Amygdala (tissue), 56 donors: ENCODE measurements at places on chromosomes 7 and 10.

GRCh38 chr7:105596866-105597265 is 15.6 kb upstream of the EFCAB10 start:
- no peak for DNase-seq

GRCh38 chr7:127413962-127414361 is 21.5 kb upstream of the ZNF800 start:
- no peak for DNase-seq

DNA sequence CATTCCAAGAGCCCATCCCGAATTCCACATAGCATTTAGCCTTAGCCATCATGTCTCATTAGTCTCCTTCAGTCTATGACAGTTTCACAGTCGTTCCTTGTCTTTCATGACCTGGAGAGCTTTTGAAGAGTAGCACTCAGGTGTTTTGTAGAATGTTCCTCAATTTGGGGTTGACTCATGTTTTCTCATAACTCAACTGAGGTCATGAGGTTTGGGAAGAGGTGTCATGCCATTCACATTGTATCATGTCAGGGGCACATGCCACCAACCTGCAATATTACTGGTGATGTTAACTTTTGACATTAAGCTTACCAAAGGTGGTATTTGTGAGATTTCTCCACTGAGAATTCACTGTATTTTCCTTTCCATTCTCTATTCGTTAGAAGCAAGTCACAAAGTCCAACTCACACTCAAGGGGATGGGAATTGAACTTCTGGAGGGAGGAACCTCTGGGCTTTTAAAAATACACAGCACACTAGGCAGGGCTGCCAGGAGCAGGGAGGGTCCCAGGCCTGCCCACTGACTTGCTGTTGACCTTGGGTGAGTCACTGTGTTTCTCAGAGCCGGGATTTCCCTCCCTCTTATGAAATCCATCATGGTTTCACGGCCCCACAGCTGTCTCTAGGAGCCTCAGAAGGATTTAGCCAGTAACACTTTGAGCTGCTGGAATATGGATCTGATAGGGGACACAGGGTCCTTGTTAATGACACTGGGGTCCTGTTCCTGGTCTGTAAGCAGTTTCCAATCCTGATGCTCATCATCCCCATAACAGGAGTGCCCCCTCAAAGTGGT is 74.4 kb upstream of the TCF7L2 start:
- no peak for DNase-seq

GRCh38 chr10:91164520-91165065 is 55.9 kb upstream of the PCGF5 start:
- no peak for DNase-seq

DNA sequence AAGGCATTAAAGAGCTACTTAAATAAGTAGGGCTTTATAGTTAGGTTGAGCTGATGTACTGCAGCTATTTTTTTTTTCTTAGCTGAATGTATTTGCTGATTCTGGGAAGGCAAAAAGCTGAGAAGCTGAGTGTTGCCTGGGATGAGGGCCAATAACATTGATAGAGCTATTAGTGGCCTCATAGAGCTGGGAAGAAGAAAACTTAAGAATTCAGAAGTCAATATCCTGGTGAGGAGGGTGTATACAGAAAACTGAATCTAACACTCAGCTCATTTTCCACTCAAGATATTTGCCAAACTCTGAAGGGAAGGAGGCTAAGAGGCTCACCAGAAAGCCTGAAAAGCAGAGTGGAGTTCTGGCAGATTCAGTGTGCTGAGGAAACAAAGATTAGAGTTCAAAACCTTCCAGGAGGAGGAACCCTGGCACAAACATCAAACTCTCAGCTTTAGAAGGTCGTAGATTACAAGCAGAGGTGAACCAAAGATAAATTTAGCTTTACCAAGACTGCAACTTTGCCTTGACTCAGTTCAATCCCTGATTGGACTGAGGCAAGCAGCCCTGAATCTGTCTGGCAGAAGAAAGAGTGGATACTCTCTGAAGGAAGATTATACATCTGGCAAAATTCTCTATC is 11.3 kb downstream of the PPP1R3C start:
- DNase-seq, result no peak

GRCh38 chr7:41822259-41822817 is 119.4 kb upstream of the INHBA start:
- DNase-seq, result no peak

DNA sequence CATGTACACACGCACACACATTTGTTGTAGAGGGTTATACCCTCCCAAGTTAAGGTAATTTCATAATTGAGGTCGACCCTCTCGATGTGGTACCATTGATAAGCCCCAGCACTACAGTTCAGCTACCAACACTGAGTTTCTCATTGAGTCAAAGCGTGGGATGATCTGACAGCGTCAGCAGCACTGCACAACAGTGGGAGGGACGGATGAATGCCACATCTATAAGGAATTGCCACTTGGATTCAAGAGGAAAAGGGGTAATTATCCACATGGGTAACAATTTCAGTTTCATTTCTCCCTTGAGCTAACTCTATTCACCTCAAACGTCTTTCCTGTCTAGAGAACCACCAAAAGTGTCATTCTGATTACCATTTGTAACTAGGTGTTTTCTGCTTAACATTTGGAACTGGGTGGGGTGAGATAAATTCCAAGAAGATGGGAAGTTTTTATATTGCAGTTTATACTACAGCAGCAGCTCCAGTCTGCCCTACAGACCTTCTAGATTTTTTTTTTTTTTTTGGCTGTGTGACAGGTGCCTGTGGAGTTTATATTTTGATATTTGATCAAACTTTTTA is 342.9 kb downstream of the AUTS2 start:
- no peak for DNase-seq

DNA sequence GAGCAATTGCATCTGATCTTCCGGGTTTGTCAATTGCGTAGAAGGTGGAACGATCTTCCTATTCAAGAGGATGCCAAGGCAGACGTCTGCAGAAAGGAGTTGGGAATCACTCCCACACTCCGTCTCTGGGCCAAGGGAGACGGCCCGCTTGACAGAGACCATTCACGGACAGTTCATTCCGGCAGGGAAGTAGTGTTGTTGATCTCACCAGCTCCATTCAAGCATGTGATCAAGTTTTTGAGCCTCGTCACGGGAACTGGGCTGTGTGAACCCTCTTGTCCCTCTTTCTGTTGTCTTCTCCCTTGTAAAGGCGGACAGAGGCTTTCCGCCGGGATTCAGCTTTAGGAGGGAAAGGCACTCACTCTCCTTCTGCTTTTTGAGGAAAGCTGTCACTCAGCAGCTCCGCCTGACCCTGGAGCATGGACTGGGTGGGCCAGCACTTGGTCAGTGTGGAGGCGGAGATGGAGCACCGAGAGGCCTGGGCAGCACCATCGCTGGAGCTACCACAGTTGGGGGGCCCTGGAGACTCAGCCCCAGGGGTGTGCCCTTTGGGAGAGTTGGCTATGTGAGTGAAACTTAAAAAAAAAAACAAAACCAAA is 44.9 kb downstream of the SPDYE5 start:
- no peak for DNase-seq

- DNase-seq, result no peak
Measured at GRCh38 chr7:19066170-19066569, 51.3 kb downstream of the TWIST1 start.

DNA sequence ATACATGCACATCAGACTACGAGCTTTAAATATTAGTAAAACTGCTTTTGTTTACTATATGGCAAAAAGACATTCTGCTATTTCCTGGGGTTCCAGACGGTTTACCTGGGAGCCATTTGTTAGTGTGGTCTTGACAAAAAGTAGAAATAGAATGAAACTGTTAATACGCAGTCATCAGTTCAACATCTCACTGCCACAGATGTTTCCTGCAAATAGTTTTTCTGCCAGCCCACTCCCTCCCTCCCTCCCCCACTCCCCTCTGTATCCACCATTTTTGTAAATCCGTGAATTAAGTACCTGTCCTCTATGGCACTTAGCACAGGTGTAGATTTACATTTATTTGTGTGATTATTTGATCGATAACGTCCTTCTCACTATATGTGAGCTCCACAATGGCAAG is 74.6 kb upstream of the TPK1 start:
- no peak for DNase-seq

DNA sequence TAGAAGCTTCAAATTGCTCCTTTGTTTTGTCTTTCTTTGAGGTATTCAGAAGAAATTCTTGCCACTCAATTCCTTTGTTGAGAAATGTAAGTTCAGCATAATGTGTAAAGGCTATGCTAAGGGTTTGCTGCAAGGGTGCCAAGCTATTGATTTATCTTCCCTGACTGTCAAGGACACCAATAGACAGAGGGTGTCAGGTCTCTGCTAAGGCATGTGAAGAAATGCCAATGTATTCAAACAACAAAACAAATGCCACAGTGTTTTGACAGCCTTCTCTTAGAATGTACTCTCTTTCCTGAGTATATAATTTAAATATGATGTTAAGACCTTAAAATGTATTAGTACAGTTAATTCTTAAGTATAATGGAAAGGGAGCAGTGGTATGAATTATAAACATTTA is 62.4 kb downstream of the LRGUK start:
- DNase-seq, result no peak

DNA sequence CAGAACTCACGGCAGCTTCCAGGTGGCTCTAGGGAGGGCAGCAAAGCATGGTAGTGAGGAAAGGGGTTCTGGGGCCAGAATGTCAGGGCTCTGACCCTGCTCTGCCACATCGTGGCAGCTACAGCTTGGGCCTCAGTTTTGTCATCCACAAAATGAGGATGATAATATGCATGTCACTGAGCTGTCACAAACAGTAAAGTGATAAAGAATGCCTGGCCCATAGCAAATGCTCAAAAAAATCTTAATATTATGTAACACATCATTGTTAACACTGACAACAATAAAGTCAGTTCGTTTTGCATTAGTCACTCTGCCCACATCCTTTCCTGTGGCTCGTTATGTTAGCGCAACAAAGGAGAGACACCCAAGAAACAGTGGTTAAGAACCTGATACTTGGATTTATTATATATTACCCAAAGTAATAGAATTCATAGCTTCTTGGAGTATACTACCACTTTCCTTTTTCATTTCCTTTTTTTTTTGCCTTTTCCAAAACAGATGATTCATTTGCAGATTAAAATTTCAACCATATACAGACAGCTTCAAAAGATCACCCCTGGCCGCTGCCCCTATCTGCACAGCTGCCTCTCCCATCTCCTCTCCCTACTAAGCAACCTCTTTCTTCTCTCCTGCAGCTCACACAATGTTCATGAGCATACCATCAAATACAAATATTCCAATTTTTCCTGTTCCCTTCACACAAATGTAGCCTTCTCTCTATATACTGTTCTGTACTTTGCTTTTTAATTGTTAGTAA is 45.5 kb upstream of the DDC start:
- no peak for DNase-seq

GRCh38 chr10:132848951-132849545 is 63.1 kb upstream of the NKX6-2 start:
- DNase-seq, result no peak

- no peak for DNase-seq
Measured at GRCh38 chr10:121974019-121974534, 940 bp downstream of the NSMCE4A start.

DNA sequence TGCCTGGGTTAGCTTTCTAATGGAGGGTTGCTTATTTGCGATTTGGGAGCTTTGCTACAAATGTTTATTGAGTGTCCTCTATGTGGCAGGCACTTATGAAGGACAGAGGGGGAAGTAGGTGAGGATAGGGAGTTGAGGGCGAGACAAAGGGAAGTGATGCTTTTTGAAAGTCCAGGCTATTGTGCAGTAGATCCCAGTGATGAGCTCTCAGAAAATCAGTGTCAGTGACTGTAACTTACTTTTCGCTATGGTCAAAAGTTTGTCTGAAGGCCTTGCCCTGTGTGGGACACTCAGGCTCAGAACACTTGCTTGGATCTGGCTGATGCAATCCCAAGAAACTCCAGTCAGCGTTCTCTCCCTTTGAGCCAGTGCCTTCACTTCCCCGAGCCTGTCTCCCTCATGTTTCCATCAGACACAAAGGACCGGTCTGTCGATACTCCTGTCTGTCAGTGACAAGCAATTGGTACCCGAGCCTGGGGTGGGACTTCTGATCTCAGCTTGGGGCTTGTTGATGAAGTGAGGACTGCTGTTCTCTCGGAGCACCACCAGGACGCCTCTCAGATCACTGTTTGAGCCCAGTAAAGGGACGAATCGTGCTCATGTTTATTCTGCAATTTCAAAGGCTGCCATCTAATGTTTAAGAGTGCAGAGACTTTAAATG is 63.1 kb upstream of the SORCS3 start:
- DNase-seq, result no peak

GRCh38 chr7:92613720-92614119 is 23.5 kb upstream of the FAM133B start:
- no peak for DNase-seq

DNA sequence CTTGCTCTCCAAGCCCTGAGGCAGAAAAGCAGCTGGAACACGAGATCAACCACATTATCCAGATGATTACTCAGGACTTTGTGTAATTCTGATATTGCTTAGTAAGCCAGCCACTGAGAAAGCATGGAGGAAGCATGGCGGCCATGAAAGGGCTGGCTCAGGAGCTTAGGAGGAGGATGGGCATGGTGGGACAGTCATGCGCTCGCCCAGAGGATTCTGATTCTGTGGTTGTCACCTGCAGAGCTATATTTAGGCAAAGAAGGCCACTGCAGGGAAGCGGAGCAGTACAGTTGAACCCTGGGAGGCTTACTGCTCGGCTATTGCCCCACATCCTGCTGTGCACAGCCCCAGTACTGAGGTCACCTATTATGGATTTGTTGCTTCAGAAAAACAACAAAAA is 128.8 kb upstream of the DNAJB12 start:
- DNase-seq, result no peak

GRCh38 chr7:9391984-9392383 is 958.6 kb downstream of the NXPH1 start:
- DNase-seq, result no peak

GRCh38 chr7:20232848-20233247 is 15.7 kb upstream of the MACC1 start:
- DNase-seq, result no peak

DNA sequence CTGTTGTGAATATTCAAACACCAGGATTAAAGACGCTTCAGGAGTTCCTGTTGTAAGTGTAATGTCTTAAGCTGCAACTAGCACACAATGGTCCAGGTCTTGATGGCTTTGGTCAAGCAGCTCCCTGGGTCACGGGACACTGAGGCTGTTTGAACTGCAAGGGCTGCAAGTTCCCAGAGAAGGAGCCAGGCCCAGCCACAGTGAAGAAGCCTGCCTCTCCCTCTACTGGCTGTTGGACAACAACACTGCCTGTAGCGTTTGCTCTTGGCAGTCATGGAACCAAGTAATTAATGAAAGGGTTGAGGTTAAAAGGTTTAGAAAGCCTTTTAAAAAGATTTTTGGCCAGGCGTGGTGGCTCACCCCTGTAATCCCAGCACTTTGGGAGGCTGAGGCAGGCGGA is 31.9 kb upstream of the GUSB start:
- DNase-seq, result no peak

DNA sequence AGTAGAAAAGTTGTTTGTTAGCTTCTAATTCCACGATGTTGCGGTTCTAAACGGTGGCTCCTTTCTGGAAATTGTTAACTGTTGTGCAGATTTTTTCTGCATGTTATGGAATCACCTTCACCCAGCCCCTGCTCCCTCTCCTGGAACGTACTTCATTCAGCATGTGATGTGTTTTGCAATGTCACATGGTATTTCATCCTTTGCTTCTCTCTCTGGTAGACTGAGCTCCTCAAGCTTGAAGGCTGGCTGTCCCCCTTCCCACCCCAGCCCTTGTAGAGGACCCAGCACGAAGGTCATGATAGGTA is 4.4 kb downstream of the PPP2R2D start:
- DNase-seq, result no peak

GRCh38 chr7:94206295-94206694 is 188.4 kb upstream of the COL1A2 start:
- DNase-seq, result no peak
